ENCODE measurements at places on chromosomes 7 and 10. TPM values are rescaled to one million over a fixed set of nuclear protein-coding genes. Genes with fewer than 3 reads are reported as not detected.

Gene PRTFDC1
- total RNA-seq: 18.7 TPM

Gene SMKR1
- 0.53 TPM for total RNA-seq

Gene CUL1
- total RNA-seq: 41.1 TPM

Gene EBLN1
- not detected for total RNA-seq

Gene CFAP70
- 5.7 TPM for total RNA-seq

Gene NPFFR1
- 0.06 TPM for total RNA-seq

Gene BLNK
- total RNA-seq: 25.1 TPM

Gene CAV2
- total RNA-seq: 36.4 TPM

Gene AKR1B1
- 46.8 TPM for total RNA-seq

Gene THNSL1
- 9.4 TPM for total RNA-seq

Gene PPP1R3C
- 141 TPM for total RNA-seq

Gene SPDYE11
- total RNA-seq: not detected

Gene AKR1C8
- total RNA-seq: 0.41 TPM

Gene ZNF33A
- 42.4 TPM for total RNA-seq

Gene FRAT1
- total RNA-seq: 4.3 TPM

Gene AKR1D1
- total RNA-seq: 0.06 TPM

Gene SKIDA1
- total RNA-seq: 7.5 TPM

Gene TRIM50
- total RNA-seq: 0.18 TPM

Gene AKR1C2
- total RNA-seq: 7.9 TPM

Gene VAX1
- not detected for total RNA-seq

Gene CDK14
- total RNA-seq: 69.2 TPM

Gene SPAM1
- not detected for total RNA-seq

Gene LGI1
- 3.6 TPM for total RNA-seq

Gene CACNB2
- total RNA-seq: 3.8 TPM

Gene PTN
- 73.8 TPM for total RNA-seq

Gene CNOT4
- 22.7 TPM for total RNA-seq

Gene CTAGE15
- total RNA-seq: 1.8 TPM

Gene PAOX
- 7.6 TPM for total RNA-seq

Gene GHRHR
- total RNA-seq: not detected

Gene FOXI2
- 0.47 TPM for total RNA-seq

Gene TAF5
- 6.1 TPM for total RNA-seq

Gene EPDR1
- total RNA-seq: 34.3 TPM

Gene TMEM213
- 43.8 TPM for total RNA-seq

Gene CDNF
- total RNA-seq: 3.1 TPM

Gene DDIT4
- 374 TPM for total RNA-seq

Gene TMEM229A
- total RNA-seq: 0.06 TPM

Gene PRXL2A
- total RNA-seq: 58.3 TPM

Gene SND1
- 112 TPM for total RNA-seq

Gene UTF1
- total RNA-seq: 0.35 TPM

Gene SPDYE9
- total RNA-seq: not detected

Gene ITPRID1
- total RNA-seq: not detected

Gene CLRN3
- 6.5 TPM for total RNA-seq

Gene SGMS1
- total RNA-seq: 99.6 TPM

Gene EBF3
- total RNA-seq: 12.2 TPM

Gene CCL24
- total RNA-seq: 1.7 TPM

Gene PSMC2
- total RNA-seq: 61.8 TPM

Gene HTR5A
- total RNA-seq: not detected

Gene CABCOCO1
- 1.4 TPM for total RNA-seq

Gene CCDC3
- total RNA-seq: 9.2 TPM

Gene HOXA6
- total RNA-seq: 72.5 TPM

Gene VWDE
- total RNA-seq: 3.1 TPM

Gene LIPM
- not detected for total RNA-seq

Gene EPO
- not detected for total RNA-seq

Gene CUBN
- 157 TPM for total RNA-seq

Gene TMEM243
- 32.3 TPM for total RNA-seq
